ENCODE measurements at places on chromosomes 1 and 21.

GRCh38 chr1:77273891-77274290, 7.9 kb upstream of the AK5 start:
- no peak for DNase-seq

GRCh38 chr1:172359491-172359999, 60.9 kb upstream of the C1orf105 start:
- DNase-seq: no peak

- DNase-seq: no peak
Measured at GRCh38 chr1:2555634-2556276, 416 bp upstream of the TNFRSF14 start.

GRCh38 chr1:11134251-11134897, 34.7 kb upstream of the EXOSC10 start:
- no peak for DNase-seq

DNA sequence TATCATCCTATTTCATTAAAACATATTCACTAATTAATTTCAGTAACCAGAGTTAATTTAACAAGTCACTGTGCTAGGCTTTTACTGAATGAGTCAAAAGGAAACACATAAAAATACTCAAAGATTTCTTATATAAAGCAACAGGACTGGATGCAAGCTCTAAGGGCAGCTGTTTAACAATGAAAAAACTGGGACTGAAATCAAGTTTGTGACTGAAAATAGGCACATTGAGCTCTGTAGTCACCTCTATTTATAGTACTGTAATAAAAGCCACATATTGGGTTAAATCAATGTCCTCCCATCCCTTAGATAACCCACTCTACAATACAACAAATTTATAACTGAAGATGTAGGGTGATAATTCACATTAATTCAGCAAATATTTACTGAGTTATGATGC, 52.4 kb downstream of the SMYD3 start:
- no peak for DNase-seq

- DNase-seq: no peak
Measured at GRCh38 chr1:150066838-150067183, 765 bp upstream of the VPS45 start.

DNA sequence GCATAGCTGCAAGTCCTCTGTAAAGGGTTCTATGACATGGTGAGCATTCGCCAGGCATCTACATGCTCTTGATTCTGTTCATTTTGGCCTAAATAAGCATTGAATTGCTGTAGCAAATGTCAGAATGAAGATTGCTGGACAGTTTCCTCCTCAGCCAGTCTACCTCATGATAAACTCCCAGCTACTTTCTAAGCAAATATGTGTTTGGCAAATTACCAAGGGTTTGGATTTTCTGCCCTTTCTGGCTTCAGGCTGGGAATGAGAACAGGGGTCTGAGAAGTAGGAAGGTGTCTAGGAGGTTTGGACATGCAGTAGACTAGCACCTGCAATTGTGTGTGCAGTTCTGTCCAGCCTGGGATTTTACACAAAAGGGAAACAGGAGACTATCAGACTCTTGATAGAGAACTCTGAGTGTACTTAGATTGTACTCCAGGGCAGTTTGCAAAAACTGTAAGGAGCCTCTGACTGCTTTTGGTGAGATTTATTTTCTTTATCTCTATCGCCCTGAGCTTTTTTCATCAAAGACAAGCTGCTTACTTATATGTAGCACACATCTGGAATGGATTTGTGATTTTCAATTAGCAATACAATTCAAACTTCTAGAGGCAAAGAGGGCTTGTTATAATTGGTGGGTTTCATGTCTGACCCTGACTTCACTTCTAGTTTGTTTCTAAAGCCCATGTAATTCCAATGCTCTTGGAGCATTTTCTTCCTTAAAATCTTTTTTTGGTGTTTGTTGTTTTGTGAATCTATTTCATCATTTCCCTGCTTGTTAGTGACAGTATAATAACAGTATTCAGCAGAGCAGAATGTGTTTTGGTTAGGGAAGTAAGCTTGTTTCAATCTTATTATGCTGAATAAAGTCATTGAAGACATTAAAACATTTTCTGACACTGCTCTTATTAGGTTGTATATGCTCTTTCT, 150.8 kb downstream of the VPS13D start:
- DNase-seq: no peak

- DNase-seq: no peak
Measured at GRCh38 chr1:116489231-116489697, 81.6 kb downstream of the CD58 start.

- DNase-seq: peak; percentile 29
Measured at GRCh38 chr1:241918879-241919278, 38.7 kb upstream of the BECN2 start.

DNA sequence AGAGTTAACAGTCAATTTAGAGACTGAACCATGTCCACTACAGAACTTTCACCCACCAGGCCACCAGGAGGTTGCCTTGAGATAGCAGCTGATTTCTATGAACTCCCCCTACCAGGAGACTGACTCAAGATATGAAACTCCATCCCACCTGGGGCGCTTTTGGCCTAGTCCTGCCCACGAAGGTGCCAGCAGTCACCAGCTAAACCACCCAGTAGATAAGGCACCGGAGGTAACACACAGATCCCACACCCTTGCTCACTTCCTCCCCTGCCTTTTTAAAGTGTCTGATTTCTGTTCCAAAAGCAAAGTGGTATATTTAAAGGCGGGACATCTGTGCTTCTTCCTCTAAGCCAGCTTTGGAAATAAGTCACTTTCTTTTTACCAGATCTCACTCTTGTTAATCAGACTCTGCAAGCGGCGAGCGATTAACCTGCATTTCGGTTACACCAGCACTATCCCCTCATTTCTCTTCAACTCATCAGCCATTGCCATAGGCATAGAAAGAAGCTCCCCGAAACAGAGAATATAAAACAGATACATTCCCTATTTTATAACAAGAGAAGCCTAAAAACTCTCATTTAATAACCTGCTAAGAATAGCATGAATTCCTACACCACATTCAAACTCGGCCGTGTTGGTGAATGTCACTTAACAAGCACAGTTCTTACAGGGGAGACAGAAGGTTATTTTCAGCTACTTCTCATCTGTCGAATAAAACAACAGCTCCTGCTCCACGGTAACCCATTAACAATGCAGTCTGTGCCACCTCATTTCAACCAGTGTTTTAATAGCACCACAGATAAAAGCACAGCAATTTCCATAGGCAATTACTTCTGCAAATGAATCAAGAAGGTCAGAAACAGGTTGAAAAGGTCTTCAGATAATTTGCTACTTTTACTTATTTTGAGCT, 318.1 kb downstream of the KCNH1 start:
- no peak for DNase-seq

- no peak for DNase-seq
Measured at GRCh38 chr1:12608311-12608957, 9.6 kb downstream of the DHRS3 start.

- no peak for DNase-seq
Measured at GRCh38 chr1:66532798-66533783, 862 bp upstream of the SGIP1 start.

DNA sequence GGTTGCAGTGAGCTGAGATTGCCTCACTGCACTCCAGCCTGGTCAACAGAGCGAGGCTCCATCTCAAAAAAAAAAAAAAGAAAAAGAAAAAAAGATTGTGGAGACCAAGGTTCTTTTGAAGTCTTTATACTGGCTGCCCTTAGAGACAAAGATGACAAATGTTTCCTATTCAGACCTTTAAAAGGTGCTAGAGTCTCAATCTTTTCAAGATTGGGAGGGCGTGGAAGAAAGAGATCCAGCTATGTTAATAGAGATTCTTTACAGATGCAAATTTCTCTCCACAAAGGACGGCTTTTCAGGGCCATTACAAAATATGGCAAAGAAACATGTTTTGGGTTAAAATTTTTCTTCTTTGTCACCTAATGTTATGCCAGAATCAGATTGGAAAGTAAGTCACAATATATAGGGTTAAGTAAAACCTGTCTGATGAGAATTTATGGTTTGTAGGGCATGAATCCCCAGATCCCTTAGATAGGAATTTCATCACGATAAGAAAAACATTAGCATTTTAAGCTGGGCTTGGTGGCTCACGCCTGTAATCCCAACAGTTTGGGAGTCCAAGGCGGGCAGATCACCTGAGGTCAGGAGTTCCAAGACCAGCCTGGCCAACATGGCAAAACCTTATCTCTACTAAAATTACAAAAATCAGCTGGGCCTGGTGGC, 13.0 kb upstream of the MORC3 start:
- no peak for DNase-seq

- DNase-seq: no peak
Measured at GRCh38 chr21:39568361-39568760, 44.4 kb upstream of the B3GALT5 start.

DNA sequence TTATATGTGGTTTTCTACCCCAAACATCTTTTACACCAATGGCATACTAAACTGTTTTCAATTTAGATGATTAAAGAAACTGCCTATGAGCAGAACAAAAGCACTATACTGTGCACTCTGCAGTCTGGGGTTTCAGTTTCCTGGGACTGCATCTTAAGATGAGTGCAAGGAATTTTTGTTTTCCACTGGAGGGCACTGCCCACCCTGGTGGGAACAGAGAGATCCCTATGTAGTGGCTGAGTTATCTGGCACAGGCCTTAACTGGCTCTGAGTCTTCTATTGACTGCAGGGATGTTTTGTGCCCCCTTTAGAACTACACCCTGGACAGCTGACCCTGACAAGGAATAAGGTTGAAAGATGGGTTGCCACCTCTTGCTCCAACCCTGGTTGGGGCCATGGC, 12.0 kb downstream of the PROK1 start:
- no peak for DNase-seq

GRCh38 chr1:28132171-28133167, 44.0 kb downstream of the PTAFR start:
- no peak for DNase-seq

GRCh38 chr1:206892351-206892984, 4.8 kb upstream of the IL24 start:
- DNase-seq: no peak

DNA sequence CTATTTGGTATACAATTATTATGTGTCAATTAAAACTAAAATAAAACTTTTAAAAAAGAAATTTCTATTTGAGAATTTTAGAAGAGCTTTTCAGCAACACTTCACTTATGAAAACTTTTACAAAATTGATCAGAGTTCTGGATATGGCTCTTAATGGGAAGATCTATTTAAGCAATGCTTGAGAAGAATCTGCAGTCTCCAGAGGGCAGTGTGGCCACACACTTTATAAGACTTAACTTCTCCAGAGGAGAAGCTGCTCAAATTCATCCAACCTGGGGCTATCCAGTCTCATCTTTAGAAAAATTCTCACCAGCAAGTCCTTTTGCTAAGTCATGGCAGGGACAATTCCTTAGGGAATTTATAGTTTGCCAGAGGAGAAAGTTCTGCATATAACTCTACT, 25.2 kb upstream of the AGO1 start:
- no peak for DNase-seq

- no peak for DNase-seq
Measured at GRCh38 chr1:39638965-39639304, 508 bp downstream of the HEYL start.

DNA sequence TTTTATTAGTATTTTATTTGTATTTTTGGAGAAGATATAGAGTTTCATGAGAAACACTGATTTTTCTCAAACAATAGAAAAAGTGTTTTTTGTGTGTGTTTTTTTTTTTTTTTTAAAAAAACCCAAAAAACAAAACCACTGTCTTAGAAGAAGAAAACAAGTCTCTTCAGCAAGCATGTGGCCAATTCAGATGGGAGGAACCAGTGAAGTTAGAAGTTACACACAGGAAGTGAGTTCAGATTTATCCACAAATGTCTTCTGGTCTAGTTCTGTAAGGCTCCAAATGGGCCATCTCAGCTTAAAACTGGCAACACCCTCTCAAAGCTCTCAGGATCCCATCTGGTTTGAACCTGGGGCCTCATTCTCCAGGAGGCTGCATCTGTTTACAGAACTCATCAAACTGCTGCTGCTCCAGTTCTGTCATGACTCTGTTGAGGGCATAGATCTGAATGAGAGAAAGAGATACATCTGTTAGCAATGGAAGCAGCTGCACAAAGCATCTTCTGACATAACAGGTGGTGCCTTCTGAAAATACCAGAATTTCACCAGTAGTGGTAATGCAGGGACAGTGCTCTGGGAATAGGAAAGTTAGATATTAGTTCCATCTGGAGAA, 9.8 kb upstream of the ERMAP start:
- no peak for DNase-seq

DNA sequence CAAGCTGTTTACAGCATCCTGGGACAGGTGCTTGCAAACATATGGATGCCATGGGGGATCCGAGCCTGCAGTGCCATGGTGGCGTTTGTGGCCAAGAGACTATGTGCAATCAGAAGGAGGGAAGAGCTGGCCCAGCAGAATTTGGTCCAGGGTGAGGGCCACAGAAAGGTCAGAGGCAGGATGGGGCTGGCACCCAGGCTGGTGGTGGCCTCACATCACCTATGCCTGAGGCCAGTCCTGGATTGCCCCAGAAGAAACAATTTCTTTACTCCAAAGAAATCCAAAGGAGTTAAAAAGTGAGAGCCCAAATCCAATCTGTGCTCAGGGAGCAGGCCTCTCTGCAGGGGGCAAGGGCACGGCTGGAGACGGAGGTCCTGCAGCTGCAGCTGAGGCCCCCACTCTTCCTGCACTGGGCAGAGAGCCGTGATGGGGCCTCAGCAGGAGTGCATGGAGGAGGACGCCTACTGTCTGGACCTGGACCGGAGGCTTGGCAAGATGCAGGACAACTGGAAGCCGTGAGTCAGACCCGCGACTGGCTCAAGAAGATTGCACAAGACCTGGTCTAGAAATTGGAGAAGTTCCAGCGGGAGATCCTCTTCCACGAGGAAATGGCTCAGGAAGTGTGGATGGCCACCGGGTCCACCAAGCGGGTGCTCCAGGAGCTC, 163.5 kb downstream of the RYR2 start:
- DNase-seq: no peak

GRCh38 chr1:147924813-147925212, 3.4 kb upstream of the GPR89B start:
- DNase-seq: no peak

- no peak for DNase-seq
Measured at GRCh38 chr1:8006037-8006963, 19.8 kb downstream of the ERRFI1 start.

DNA sequence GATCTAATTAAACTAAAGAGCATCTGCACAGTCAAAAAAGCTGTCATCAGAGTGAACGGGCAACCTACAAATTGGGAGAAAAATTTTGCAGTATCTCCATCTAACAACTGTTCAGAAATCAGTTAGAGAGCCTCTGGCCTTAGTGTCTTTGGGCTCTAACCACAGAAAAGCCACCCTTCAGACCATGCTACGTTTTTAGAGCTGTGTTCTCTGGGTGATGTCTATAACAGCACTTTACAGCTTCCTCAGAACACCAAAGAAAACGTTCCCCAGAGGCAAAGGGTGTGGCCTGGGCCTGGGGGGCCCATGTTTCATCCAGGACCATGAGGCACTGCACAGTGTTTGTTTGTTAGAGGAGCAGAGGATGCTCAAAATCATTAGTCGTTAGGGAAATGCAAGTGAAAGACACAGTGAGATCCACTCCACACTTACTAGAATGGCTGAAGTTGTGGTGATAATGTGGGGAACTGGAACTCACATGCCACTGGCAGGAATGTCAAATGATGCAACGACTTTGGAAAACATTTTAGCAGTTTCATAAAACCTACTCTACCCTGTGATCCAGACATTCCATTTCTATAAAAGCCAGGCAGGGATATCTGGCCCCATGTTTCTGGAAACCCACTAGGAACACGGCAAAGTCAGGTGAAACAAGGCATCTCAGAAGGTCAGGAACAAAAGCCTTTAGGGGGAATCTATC, 250.4 kb upstream of the HOOK1 start:
- no peak for DNase-seq

Data from AG09319 (cell line).